ENCODE measurements at places on chromosomes 7 and 10.

DNA sequence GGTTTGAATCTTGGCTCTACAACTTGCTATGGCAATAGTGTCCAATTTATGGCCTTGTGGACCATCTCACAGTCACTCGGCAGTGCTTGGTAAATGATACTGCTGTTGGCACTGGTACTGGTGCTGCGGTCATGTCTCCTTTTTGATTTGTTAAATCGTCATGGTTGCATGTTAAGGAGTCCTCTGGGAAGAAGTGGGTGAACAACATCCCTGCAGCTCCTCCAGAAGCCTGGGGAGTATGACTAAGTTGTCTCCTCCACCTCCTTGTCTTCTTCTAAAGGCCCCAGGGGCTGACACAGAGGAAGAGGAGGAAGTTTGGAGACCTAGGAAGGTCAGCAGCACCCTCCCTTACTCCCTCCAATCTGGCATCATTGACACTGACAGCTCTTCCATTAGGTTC, 8.5 kb downstream of the ITPRIP start:
- no peak for DNase-seq

DNA sequence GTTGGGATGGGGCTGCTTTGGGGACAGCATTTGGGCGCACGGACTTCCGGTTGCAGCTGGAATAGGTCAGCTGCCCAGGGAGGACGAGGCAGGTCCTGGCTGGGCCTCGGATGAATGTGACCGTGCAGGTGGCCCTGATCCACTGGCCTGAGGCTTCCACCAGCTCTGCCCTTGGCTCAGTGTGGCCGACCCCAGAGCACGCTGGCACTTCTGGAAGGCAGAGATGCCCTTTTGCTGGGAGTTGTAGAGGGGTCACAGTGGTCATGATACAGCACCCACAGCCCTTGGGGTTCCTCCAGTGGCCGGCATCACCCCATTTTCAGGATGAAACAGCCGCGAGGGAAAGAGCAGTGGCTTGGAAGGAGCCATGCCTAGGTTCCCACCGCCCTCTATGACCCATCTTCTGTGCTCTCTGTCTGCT, 19.0 kb downstream of the ADCY1 start:
- no peak for DNase-seq

DNA sequence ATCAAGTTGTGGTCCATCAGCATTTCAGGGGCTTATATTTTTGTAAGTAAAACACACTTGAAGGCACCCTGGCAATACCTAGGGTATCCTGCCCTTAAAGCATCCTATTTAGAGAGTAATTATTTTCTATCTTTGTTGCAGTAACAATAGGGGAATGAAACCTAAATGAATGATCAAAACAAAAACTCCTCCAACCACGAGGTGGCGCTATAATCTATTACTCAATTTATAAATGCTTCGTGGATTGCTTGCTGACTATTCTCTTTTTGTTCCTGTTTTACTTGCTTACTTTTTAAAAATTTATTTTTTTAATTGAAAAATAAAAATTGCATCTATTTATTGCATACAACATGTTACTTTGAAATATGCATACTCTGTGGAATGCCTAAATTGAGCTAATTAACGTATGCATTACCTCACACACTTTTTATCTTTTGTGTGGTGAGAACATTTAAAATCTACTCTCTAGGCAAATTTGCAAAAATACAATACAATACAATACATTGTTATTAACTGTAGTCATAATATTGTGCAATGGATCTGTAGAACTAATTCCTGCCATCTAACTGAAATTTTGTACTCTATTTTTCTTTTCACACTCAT, 147.7 kb upstream of the BMPER start:
- no peak for DNase-seq

- DNase-seq: no peak
Measured at GRCh38 chr7:15104411-15105092, 202.0 kb upstream of the DGKB start.
